ENCODE measurements at places on chromosomes 12 and 14. TPM values are rescaled to one million over a fixed set of nuclear protein-coding genes. Genes with fewer than 3 reads are reported as not detected.

Gene SOX5
- 0.30 TPM for total RNA-seq

Gene PRH2
- total RNA-seq, result not detected

Gene RBP5
- total RNA-seq, result not detected

Gene CACNA2D4
- 1.1 TPM for total RNA-seq

Gene RBM19
- total RNA-seq, result 16.2 TPM

Gene RASSF9
- total RNA-seq, result 1.2 TPM

Gene KRT75
- 2.6 TPM for total RNA-seq

Gene ERP29
- 90.4 TPM for total RNA-seq

Gene KERA
- not detected for total RNA-seq

Gene PRB4
- total RNA-seq, result not detected

Gene FANCM
- total RNA-seq, result 9.7 TPM

Gene PTPN6
- total RNA-seq, result under 0.01 TPM

Gene SYT10
- total RNA-seq, result not detected

Gene ACRBP
- total RNA-seq, result 0.46 TPM

Gene BCL11B
- under 0.01 TPM for total RNA-seq

Gene PNP
- total RNA-seq, result 248 TPM

Gene NGB
- not detected for total RNA-seq

Gene KLHDC2
- total RNA-seq, result 52.9 TPM

Gene NDUFA12
- total RNA-seq, result 196 TPM

Gene FGF6
- total RNA-seq, result not detected

Gene ANKRD33
- 0.32 TPM for total RNA-seq

Gene HOXC5
- not detected for total RNA-seq

Gene SCN8A
- total RNA-seq, result 40.0 TPM

Gene STAC3
- total RNA-seq, result 0.32 TPM

Gene NYNRIN
- total RNA-seq, result 14.3 TPM

Gene C12orf56
- under 0.01 TPM for total RNA-seq

Gene RNASE11
- total RNA-seq, result not detected

Gene PCED1B
- total RNA-seq, result 1.1 TPM

Gene FGD4
- 13.0 TPM for total RNA-seq

Gene FAM186B
- 0.32 TPM for total RNA-seq

Gene SSPN
- total RNA-seq, result 0.61 TPM

Gene FLRT2
- total RNA-seq, result 3.3 TPM

Gene MSI1
- not detected for total RNA-seq

Gene TAS2R31
- total RNA-seq, result 5.2 TPM

Gene SIX6
- total RNA-seq, result not detected
